ENCODE measurements at places on chromosomes 1 and 21.

DNA sequence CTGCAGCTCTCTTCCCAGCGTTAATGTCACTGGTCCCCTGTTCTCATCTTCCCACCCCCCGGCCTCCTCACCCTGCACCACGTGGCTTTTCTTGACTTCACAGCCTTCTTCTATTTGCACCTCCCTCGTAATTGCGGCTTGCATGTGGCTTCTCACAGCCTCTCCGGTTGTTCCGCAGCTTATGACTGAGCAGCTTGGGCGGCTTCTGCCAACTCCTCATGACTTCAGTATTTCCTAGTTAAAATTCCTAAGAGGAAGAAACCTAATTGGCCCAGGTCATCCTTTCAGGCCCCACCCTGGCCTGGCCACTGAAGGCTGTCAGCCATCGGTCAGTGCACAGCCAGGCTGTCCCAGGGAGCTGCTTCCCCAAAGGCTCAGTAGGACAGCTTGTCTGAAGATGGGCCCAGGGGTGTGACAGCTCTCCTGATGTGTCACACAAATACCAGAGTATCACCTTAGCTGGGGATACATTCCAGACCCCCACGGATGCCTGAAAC lies 8.6 kb upstream of the RERE start:
- no peak for DNase-seq

DNA sequence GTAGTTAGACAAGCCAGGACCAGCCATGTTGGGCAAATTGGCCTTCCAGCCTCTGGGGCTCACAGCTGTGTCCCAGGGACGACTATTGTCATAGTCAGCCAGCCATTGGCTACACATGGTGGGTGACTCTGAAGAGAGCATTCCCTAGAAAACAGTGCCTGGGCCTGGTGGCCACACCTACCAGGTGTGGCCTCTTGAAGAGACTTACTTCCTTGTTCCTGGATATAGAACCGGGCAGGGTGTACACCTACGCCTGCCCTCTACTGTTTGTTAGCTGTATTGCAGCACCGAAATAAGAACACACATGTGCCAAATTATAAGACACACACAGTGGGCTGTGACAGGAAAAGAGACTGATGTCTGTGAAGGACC lies 134.6 kb upstream of the ARHGEF16 start:
- DNase-seq = peak; percentile 23

DNA sequence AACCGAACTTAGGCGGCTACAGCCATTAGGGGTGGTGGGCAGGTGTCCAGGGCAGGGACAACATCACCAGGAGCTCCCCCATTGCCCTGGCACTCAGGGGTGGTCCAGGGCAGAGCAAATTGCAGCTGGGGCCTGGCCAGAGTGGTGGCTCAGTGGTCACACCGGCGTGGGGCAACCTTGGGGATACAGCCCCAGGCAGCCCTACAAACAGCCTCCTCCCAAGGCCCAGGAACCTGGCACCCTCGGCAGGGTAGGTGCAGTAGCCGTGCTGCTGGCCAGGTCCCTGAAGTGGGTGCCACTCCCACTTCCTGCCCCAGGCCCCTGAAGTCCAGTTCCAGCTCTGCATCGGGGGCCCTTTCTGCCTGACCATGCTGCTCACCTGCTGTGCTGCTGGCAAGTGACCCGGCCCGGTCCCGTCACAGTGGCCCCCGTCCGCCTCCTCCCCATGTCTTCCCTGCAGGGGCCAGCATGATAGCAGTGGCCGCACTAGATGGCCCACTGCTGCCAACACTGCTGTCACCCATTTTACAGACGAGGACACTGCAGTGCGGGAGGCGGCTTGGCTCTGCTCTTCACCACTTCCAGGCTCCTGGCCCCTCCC lies 712.8 kb downstream of the MATN1 start:
- no peak for DNase-seq

DNA sequence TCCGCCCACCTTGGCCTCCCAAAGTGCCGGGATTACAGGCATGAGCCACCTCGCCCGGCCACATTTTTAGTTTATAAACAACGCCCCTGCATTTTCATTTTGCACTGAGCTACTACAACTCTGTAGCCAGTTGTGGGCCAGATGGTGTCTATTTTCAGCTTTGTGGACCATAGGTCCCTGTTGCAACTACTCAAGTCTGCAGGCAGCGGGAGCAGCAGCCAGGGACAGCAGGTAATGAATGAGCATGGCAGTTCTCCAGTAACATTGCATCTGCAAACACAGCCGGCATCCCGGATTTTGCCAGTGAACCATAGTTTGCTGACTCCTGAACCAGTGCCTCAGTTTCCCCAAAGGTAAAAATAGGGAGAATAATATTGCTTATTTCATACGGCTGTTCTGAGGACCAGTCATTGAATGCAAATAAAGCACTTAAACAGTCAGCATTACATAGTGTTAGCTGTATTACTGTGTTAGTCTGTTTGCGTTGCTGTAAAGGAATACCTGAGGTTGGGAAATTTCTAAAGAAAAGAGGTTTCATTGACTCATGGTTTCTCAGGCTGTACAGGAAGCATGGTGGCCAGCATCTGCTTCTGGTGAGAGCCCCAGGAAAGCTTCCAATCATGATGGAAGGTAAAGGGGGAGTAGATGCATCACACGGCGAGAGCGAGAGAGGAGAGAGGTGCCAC lies 65.5 kb upstream of the SLC45A1 start:
- no peak for DNase-seq

DNA sequence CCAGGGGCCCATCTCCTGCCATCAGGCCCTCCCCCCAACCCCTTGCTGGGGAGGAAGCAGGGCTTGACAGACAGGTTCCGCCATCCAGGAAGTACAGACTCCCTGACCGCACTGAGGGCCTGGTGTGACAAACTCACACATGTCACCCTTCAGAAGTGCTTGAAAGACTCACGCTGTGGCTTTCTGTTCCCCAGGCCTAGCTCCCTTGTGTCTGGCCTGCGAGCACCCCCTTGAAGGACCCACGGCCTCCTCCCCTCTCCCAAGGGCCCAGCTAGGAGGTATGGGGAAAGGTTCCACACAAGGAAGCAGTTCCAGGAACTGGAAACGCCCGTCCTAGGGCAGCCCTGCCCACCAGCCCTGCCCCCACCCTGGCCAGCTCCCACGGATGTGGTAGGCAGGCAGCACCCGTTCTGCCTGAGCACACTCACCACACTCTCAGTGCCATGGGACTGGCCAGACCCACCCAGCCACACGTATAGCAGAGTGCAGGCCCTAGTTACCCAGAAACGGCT lies 26.7 kb downstream of the SLC2A1 start:
- peak; percentile 74 for DNase-seq

DNA sequence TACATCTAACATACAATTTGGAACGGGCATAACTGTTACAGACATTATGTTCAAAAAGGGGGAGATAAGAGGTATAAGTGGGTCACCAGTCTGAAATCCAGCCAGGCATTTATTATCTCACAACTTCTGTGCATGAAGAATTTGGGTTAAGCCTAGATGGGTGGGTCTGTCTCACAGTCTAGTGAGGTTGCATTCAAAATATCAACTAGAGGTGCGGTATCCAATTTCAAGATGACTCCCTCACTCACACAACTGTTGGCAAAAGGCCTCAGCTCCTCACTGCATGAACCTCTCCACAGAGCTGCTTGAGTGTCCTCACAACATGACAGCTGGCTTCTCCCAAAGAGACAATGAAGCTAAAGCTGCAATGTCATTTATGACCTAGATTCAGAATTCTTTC lies 4.7 kb downstream of the AUNIP start:
- DNase-seq = no peak

DNA sequence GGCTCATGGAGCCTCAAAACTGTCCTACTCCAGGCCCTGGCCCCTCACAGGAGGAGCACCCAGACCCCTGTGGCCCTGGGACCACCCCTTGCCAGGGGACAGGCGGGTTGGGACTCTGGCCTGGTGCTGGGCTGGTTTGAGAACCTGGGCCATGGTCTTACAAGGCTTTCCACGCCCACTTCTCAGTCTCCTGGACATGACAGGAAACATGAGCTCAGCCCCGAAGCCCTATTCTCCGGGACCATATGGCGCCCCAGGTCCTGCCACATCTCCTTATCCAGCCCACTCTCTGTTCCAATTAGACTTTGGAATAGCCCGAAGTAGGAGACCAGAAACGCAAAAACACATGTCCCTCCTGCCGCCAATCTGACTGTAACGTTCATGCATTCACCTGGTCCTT lies 47.9 kb downstream of the KCNAB2 start:
- DNase-seq = no peak

GRCh38 chr1:20403423-20404145 lies 82.4 kb downstream of the CAMK2N1 start:
- DNase-seq = no peak

GRCh38 chr1:231691618-231692259 lies 65.1 kb downstream of the DISC1 start:
- DNase-seq = no peak

- DNase-seq = no peak
Measured at GRCh38 chr1:3697810-3698209, 45.5 kb downstream of the TP73 start.

DNA sequence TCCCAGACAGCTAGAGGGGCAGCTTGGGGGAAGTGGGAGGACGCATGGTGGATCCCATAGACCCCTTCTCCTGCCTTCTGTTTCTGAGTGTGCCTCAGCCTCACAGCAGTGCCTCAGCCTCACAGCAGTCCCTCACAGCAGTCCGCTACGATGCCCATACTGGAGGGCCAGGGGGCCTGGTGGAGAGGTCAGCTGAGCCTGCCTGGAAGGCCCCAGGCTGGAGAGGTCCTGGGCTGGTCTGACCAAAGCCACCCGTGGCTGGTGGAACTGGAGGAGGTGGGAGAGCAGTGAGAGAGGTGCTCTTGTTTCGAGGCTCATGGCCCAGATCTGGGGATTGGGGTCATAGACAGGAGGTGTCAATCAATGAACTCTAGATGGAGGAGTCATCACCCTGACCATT lies 16.0 kb upstream of the RSPO1 start:
- DNase-seq = no peak

DNA sequence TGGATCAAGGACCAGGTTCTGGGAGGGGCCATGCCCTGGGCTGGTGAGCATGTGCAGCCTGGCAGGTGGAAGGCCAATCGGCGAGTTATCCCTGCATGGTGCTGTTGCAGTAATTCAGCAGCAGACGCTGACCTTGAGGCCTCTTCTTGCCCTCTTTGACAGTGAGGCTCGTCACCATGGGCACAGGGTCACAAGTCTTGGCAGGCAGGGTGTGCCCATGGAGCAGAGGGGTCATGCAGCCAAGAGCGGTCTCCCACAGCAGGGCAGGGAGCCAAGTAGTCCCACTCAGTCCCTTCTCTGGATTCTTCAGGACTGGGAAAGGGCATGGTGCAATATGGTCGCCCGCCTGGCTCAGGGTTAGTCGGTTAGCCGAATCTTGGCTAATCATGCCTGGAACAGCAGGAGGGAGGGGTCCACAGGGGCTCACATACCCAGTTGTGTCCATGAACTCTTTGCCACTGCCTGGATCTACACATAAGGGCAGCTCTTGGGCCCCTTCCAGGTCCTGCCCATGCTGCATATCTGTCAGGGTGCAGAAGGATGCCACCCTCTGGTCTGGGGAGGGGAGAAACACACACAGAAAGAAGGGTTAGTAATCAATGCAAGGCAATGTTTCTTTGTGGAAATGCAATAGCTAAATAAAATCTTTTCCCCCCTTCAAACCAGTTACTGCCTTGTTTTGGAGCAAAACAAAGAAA lies 226.8 kb downstream of the SIPA1L2 start:
- DNase-seq = no peak
